ENCODE measurements at places on chromosomes 16 and 17.

DNA sequence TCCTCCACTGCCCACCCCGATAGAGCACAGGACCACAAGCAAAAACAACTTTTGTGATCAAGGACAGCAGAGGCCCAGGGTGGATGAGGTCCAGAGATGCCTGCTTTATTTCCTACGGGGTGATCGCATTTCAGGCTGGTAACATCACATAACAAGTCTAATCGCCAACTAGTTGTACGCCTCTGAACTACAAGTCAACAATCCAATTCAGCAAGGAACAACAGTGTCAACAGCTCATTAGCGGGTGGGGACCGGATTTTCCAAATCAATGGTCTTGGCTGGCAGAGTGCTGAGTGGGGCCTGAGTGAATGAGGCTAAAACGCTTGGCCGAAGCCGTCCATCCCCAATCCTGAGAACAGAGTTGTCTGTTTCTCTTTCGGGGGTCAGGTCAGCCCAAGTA is 17.1 kb downstream of the MRM3 start:
- no peak for DNase-seq
- H3K27me3 ChIP-seq = no peaks in the 10 kb centered on the region
- H3K27ac ChIP-seq = no peak overlapping the region
- H3K4me3 ChIP-seq = no peak overlapping the region

DNA sequence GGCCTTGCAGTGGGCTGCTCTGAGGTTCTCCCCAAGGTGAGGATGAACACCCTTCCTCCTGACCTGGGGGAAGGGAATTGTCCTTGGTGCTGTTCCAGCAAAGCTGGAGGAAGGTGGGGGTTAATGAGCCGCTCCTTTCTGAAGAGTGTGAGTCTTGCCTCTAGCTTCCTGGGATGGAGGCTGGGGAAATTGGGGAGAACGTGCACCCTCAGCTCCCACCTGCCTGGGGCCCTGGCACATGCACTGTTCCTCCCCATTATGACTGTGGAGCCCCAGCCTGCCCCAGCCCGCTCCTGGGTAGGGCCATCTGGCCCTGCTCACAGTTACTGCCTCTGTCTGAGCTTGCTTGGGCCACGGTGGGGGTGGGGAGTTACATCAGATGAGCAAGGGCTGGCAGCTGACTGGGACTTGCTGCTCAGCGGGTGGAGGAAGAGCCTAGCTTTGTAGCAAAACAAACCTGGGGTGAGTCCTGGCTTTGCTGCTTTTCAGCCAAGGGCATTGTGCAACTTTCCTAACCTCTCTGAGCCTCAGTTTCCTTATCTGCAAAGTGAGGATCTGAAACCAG is 11.1 kb downstream of the TNS4 start:
- DNase-seq = peak; percentile 2
- peak overlapping the region; percentile 99 for H3K27ac ChIP-seq
- no peak overlapping the region for H3K4me3 ChIP-seq

- no peaks in the 10 kb centered on the region for H3K4me1 ChIP-seq
- H3K27me3 ChIP-seq = no peaks in the 10 kb centered on the region
- no peak overlapping the region for H3K27ac ChIP-seq
- no peaks in the 10 kb centered on the region for H3K36me3 ChIP-seq
- no peak for DNase-seq
These were observed 122.6 kb downstream of the USP22 start for GRCh38 chr17:20920095-20920814.

GRCh38 chr16:30738984-30739951 is 9.0 kb upstream of the PHKG2 start:
- H3K36me3 ChIP-seq = peaks cover 29% of the 10 kb centered on the region
- DNase-seq = no peak
- H3K27ac ChIP-seq = peak overlapping the region; percentile 99
- H3K4me1 ChIP-seq = peaks cover 36% of the 10 kb centered on the region
- no peaks in the 10 kb centered on the region for H3K27me3 ChIP-seq

DNA sequence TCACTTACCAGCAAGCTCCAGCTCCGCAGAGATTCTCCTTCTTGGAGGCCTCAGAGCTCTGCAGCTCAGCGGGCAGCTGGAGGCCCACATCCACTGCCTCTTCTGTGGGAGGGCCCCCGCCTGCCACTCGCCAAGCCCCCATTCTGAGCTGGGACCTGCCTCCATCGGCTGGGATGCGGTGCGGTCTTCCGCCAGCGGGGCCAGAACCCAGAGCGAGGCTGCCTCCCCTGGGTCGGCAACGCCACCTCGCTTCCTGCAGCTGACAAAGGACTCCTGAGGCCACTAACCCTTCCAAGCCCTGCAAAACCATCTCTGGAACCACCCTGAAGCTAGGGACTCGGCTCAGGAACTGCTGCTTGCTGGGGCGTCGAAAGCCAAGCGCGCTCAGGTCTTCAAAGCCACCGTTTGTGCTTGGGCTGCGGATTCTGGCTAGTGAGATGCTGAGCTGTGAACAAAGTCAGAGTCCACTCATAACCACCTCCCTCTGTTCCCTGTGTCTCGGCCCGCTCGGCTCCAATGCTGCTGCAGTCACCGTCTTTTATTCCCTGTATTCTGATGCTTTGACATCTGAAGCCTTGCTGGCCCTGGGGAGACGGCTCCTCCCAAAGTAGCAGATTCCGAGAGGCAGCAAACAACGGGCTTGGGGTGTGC is 174.3 kb downstream of the ENGASE start:
- H3K27me3 ChIP-seq = peaks cover 96% of the 10 kb centered on the region
- DNase-seq = no peak
- no peak overlapping the region for H3K4me3 ChIP-seq
- no peak overlapping the region for H3K27ac ChIP-seq
- H3K36me3 ChIP-seq = no peaks in the 10 kb centered on the region

- H3K27ac ChIP-seq = no peak overlapping the region
- DNase-seq = no peak
- no peaks in the 10 kb centered on the region for H3K4me1 ChIP-seq
- no peaks in the 10 kb centered on the region for H3K27me3 ChIP-seq
- H3K36me3 ChIP-seq = peaks cover 30% of the 10 kb centered on the region
- H3K4me3 ChIP-seq = no peak overlapping the region
These were observed 26.5 kb upstream of the ARL6IP1 start for GRCh38 chr16:18827890-18828289.

- no peak for DNase-seq
- H3K4me3 ChIP-seq = no peak overlapping the region
- no peak overlapping the region for H3K27ac ChIP-seq
- no peaks in the 10 kb centered on the region for H3K27me3 ChIP-seq
These were observed 15.7 kb downstream of the ETV4 start for GRCh38 chr17:43530288-43531081.
